ENCODE measurements at places on chromosomes 3 and 15.

GRCh38 chr3:99878005-99878404 is 60.3 kb downstream of the CMSS1 start:
- no peak for DNase-seq

DNA sequence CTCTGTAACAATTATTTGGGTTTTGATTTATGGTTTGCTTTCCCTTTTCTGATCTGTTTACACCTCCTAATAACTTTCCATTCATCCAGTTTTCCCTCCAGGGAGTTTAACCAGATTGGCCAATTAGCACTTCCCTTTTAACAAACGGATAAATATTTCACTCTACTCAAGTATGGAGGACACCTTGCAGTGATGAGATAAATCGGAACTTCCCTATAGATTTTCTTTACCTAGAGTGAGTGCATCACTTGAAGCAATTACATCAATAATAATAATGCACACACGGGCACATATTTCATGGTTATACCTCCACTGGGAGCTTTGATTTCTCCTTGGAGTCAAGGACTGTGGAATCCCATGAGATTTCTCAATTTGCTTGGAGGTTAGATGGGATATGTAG is 239.1 kb upstream of the CFAP20DC start:
- DNase-seq = no peak

GRCh38 chr15:60508442-60508841 is 29.5 kb upstream of the ICE2 start:
- DNase-seq = no peak

DNA sequence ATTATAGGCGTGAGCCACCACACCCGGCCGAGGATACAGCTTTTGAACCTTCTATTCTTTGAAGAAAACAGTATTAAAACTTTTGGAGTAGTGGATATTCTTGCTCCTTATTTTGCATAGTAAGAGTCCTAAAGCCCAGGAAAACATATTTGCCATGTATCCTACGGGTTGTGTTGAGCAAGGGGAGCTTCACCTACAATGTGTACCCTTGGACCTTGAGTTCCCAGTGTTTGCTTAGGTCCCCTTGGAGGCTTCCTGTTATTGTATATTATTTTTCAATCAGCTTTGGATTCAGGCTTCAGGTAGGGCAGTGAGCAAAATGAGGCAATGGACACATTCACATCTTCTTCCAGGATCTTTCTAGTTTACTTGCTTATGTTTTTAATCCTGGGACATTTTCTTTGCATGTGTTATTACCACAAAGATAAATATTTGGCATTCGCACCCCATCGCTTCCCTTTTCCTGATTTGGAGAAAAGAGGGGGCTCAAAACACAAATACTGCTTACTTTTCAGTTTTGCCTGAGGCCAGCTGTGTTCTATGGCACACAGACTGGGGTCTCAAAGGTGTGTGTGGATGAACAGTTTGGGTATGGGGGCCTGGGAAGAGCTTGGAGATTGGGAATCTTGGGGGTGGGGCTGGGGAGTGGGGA is 88.7 kb downstream of the FNDC3B start:
- DNase-seq = no peak

DNA sequence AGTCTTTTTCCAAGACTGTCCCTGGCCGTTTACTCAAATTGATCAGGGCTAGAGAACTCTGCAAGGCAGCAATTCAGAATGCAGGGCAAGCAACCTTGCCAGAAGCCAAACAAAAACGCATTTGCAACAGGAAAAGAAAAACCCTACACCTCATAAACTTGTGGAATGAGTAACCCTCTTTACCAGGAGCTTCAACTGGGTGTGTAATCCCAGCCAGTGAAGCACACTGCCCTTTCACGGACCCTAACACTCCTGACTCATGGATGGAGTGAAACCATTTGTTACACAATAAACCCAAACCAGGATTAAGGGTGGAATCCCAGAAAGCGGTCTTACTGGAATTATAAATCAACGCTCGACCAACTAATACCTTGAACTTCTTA is 14.8 kb upstream of the LDHAL6B start:
- peak; percentile 93 for DNase-seq

DNA sequence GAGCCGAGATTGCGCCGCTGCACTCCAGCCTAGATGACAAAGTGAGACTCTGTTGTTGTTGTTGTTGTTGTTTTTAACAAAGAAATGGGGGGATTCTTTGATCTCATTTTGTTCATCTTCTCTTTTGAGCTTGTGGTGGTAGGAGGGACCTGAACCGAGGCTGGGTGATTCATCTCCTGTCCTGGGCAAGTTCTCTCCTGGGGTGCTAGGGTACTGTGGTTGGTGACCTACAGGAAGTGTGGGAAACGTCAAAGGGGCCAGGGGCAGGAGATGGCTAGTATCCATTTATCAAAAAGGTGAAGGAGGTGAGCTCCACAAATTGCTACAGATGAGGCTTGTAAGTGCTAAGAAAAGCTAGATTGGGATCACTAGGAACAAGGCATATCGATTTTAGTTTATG is 14.3 kb downstream of the PPCDC start:
- no peak for DNase-seq

GRCh38 chr3:119402791-119403190 is 60.6 kb downstream of the TMEM39A start:
- DNase-seq = no peak

GRCh38 chr3:125207949-125208568 is 4.5 kb downstream of the SLC12A8 start:
- DNase-seq = no peak

DNA sequence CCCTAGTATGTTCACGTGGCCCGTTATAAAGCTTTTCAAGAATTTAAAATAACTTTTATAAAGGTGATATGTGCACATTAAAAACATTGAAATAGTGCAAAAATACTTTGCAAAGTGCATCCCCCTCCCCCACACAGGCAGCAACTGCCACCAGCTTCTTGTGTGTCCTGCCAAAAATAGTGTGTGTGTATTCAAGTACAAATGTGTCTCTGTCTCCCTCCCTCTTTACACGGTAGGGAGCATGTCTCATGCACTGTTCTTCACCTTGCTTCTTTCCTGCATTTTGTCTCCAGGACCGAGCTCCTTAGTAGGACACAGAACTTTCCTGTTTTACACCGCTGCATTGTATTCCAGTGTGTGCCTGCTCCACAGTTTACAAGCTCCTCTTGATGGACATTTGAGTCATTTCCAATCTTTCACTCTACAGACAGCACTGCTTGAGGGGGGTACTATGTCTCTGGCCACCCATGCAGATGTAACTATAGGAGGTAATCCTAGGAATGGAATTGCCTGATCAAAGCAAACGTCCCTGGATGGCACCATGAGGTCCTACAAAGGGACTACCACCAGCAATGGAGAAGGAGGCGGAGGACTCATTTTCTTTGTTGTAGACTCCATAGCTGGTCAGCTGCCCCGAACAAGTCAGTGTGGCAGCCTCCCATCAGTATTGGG is 52.4 kb downstream of the SLC6A6 start:
- no peak for DNase-seq

- DNase-seq = no peak
Observed at GRCh38 chr3:132290833-132291232, 26.4 kb upstream of the ACP3 start.

GRCh38 chr3:128554100-128554464 is 61.1 kb upstream of the GATA2 start:
- no peak for DNase-seq

DNA sequence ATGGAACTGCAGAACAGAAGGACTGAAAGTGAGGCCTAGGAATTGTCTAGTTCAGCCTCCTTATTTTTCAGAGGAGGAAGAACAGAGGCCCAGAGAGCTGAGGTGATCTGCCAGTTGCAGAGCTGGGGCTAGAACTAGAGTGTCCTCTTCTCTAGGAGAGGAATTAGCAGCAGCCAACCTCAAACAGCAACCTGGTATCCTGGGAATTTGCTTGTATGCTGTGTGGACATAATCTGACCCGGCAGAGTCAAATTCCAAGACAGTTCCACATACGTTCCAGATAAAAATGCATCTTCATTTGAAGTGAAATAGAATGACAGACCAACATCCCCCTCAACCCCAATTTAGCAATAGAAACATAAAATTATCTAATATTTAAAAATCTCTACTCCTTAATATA is 13.5 kb upstream of the TSC22D2 start:
- no peak for DNase-seq

GRCh38 chr15:83306561-83306960 is 22.1 kb upstream of the BNC1 start:
- DNase-seq = no peak

GRCh38 chr3:105997800-105998526 is 129.2 kb upstream of the CBLB start:
- DNase-seq = peak; percentile 75

GRCh38 chr3:21673393-21673792 is 77.6 kb downstream of the ZNF385D start:
- DNase-seq = no peak

GRCh38 chr3:17670749-17671148 is 71.7 kb downstream of the TBC1D5 start:
- DNase-seq = no peak

GRCh38 chr15:65392368-65392767 is 14.6 kb upstream of the IGDCC3 start:
- DNase-seq = no peak

DNA sequence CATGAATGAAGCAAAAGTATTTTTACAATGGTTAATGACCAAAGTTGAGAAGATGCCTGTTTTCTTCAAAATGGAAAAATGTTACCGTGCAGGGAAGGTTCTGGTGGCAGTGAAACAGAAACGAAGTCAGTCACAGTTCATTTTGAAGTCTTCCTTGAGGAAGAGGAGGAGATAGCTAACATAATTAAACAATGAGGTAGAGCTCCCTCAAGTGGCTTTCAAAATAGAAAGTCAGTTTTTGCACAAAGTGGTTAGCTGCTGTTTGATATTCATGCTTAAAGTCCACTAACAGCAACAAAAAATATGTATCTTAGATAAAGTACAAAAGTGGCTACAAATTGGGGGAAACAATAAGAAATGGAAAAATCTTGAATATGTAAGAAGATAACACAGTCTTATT is 87.3 kb downstream of the TFG start:
- no peak for DNase-seq

DNA sequence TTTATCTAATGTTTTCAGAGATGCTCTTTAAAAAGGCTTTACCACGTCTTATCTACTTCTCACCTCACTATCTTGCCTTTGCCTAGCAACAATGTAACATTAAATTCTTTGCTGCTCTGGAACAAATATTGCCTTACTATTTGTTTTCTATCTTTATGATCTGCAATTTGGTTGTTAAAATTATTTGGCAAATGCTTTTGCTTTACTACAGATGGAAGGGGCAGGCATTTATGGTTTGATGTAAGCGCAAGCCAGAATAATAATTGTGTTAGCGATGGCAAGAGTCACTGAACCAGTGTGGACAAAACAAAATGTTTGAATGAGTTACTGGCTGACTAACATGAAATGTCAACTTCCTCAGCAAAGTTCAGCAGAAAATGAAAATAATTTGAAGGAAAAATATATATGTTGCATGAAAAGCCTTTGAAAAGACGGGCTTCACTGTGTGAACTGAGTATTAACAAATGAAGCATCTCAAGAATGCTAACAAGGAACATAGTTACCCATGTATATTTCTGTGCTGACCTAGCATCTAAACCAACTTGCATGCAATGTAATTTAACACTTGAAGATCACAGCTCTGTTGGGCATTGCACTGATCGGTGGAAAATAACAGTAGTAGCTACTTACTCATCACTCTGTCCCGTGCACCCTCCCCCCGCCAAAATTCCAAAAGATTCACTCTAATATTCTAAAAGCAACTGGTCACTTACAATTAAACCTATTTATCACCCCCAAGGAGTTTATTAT is 454.0 kb upstream of the ARHGEF26 start:
- no peak for DNase-seq

DNA sequence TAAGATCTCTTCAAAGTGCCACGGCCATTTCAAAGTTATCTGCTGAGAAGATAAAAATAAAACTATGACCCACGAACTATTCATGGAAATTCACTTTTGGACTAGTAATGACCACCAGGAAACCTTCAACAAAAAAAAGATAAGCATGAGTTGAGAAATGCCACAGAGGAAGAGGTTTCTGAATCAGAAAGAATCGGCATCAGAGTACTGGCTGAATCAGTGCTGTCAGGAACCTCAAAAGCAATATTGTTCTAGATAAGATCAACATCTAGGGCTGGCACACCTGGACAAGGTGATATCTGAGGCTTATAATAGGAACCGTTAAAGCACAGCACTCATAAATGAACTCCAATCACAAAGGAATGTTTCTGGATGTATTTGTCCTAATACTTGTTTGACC is 72.7 kb downstream of the PEAK1 start:
- no peak for DNase-seq

DNA sequence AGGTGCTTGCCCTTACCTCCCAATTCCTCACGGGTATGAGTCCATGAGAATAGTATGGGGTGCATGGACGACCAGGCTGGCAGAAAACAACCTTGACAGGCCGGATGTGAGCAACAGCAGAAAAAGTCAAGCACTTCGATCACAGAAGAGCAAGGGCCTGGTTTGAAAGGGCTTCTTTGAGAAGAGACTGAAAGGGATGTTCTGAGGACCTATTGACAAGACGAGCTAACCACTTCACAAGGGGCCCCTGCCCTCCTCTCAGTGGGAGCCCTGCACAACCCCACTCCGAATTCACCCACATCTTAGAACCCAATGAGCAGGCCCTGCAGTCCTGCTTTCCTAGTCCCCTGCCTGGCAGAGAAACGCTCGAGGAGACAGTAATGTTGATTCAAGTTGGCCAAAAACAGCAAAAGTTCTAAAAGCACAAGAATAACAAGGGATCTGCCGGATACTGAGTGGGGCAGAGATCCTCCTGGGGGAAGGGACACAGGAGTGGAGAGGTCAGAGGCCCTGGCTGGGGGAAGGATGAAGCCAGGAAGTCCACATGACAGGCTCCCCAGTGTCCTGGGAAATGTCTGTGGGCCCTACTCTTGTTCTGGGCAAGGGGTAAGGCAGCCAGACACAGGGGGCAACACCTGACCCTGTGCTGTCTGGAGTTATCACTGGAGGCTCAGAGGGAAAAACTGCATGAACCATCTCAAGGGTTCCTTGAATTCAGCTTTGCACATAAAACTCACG is 14.8 kb upstream of the CX3CR1 start:
- no peak for DNase-seq

- no peak for DNase-seq
Observed at GRCh38 chr3:32278714-32279113, 40.2 kb downstream of the CMTM8 start.

DNA sequence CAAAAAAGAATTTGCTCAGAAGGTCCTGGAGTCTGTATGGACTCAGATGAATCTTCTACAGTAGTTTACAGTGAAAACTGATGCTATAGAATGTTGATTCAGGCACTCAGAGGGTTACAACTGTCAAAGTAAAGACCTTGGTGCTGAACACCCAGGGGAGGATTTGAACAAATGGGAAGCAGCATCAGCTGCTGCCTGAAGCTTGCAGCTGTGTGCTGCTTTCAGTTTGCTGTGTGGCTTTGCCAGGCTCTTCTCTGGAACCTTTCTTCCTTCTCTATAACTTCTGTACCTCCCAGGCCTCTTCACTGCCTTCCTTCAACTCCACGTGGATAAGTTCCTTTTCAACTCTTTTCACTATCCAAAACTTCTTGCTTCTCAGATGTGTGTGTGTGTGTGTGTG is 214.2 kb downstream of the GRM7 start:
- DNase-seq = no peak

GRCh38 chr3:66817951-66818557 is 180.1 kb upstream of the KBTBD8 start:
- DNase-seq = no peak
